ENCODE measurements at places on chromosomes 7 and 10.

DNA sequence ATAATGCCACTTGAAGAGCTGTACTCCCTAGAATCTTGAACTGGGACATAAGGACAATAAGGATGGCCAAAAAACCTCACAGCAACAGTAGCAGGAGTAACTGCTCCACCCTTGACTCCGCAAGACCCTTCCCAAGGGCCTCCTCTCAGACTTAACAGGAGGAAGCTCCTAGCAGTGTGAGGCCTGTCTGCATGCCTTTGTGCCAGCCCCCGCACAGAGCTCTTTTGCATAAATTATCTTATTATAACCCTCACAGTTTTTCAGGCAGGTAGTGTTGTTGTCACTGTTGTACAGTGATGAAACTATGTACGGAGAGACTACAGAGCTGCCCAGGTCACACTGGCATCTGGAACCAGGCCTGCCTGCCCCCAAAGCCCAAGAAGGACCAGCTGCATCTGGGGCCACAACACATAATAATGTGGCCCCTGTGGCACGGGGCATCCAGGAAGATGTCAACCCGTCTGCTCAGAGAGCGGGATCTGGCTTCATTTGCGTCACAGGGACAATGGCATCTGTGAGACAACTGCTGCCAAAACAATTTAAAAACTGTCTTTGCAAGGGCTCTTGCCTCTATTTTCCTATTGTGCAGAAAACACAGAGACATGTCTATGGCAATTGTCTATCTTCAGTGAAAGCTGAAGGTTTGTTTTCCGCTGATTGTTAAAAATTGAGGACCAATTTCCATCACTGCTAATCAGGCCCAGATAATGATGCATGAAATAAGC is 249.3 kb upstream of the GRB10 start:
- DNase-seq, result no peak

DNA sequence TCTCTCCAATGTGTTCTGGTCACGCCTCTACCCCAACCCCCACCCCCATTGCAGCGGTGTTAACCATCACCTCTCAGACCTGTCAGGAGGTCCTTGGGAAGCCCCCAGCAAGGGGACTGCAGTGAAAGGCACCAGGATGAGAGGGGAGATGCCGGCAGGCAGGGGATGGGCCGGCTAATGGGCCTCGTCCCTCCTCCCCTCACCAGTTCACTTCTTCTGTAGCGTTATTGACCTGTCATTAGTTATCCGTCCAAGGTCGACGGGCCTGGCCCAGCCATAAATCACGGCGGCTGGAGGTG is 18.8 kb downstream of the POLL start:
- no peak for DNase-seq

DNA sequence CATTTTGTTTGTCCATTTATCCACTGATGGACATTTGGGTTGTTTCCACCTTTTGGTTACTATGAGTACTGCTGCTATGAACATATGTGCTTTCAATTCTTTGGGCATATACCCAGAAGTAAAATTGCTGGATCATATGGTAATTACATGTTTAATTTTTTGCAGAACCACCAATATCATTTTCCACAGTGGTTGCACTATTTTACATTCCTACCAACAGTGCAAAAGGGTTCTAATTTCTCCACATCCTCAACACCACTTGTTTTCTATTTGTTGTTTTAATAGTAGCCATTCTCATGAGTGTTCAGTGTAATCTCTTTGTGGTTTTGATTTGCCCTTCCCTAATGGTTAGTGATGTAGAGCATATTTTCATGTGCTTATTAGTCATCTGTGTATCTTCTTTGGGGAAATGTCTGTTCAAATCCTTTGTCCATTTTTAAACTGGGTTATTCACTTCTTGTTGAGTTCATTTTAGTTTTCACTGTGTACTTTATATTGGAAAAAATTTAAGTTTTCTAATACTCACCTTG is 101.9 kb downstream of the HIBADH start:
- DNase-seq, result no peak

GRCh38 chr7:70347463-70348254 is 749.4 kb downstream of the AUTS2 start:
- no peak for DNase-seq

DNA sequence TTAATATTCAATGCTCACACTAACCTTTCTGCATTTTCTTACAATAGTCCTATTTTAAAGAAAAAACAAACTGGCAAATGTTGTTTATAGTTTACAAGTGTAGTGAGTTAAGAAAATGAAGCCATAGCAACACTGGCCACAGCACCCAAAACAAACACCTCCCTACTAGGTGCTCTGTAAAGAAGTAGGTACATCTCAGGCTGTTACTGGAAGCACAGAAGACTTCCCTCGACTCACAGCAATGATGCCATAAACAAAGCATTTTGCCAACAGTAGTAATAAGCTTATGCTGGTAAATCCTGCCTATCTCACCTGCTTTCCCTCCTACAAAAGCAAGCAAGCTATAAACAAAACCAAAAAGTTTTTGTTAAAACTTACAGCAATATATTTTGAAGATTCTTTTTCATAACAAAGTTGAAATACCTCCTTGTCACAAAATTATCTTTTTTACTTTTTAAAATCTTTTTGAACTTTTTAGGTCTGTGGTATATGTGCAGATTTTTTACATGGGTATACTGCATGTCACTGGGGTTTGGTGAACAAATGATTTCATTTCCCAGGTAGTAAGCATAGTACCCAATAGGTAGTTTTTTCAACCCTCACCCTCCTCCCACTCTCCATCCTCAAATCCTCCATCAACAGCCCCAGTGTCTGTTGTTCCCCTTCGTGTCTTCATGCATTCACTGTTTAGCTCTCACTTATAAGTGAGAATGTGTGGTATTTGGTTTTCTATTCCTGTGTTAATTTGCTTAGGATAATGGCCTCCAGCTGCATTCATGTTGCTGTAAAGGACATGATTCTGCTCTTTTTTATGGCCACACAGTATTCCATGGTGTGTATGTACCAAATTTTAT is 28.4 kb downstream of the COA1 start:
- no peak for DNase-seq

- DNase-seq, result no peak
Measured at GRCh38 chr10:71964743-71965515, 734 bp downstream of the CHST3 start.

GRCh38 chr7:137454767-137455166 is 111.2 kb upstream of the PTN start:
- no peak for DNase-seq

- no peak for DNase-seq
Measured at GRCh38 chr10:102834143-102834542, 3.1 kb downstream of the CYP17A1 start.

DNA sequence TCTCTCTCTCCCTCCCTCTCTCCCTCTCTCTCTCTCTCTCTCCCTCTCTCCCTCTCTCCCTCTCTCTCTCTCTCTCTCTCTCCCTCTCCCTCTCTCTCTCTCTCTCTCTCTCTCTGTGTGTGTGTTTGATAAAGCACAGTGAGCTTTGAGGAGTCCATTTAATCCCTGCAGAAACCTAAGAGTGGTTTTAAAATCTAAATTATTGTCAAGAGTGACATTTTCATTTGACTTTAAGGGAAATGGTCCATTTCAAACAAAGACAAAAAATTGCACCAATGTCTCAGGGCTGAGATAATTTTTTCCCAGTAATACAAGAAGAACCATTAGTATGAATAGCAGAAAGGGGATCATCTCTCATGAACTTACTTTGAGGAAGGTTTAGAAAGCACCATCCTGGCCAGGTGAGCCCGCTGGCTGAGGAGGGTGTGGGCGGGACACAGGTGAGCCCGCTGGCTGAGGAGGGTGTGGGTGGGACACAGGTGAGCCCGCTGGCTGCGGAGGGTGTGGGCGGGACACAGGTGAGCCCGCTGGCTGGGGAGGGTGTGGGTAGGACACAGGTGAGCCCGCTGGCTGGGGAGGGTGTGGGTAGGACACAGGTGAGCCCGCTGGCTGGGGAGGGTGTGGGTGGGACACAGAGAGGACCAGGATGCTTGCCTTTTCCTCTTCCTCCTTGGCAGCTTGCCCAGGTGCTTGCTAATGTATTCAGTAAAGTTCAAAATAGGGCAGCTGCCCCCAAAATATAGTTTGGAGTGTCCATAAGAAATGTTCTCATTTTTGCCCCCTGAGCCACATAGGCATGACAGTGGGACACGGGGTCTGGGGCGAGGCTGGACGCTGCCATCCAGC is 125.0 kb downstream of the DNAJB6 start:
- no peak for DNase-seq

DNA sequence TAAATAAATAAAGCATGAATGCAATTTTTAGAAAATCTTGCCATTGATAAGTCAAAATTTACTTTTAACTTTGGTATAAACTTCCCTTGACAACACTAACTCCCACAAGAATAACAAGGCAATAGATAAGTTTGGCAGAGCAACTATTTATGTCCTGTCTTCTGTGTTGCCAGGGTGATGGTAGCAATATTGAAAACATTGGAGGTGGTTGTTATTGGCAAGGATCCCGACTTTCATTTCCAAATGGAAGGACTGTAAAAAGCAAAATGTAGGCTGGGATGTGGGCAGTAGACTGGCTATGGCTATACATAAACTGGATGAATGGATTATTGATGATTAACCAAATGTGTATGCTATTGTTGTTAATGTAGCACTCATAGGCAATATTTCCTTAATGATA is 134.9 kb upstream of the CACNA2D1 start:
- no peak for DNase-seq

- DNase-seq, result no peak
Measured at GRCh38 chr7:74526780-74527179, 73.1 kb downstream of the GTF2IRD1 start.

DNA sequence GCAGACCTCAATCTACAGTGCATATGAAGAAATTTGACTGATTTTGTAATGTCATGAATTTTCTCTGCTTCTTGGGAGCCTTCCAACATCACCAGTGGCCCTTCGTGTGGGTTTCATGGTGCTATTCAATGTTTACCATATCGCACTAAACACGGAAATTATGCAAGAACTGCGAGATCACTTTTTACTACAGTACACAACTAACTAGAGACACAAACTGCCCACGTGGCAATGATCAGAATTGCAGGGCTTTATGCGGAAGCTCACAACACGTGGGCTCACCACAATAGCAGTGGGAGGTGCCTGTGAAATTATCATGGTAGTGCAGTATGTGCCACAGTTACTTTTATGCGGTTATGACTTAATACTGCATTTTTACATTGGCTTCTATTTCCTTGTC is 449.7 kb upstream of the KLF6 start:
- no peak for DNase-seq

All from stimulated activated CD4-positive, alpha-beta T cell treated with anti-CD3 and anti-CD28 coated beads, TNF-alpha, amount 100 ng/mL, for 24 hours (primary cell).